ENCODE measurements at places on chromosomes 11 and 22.

DNA sequence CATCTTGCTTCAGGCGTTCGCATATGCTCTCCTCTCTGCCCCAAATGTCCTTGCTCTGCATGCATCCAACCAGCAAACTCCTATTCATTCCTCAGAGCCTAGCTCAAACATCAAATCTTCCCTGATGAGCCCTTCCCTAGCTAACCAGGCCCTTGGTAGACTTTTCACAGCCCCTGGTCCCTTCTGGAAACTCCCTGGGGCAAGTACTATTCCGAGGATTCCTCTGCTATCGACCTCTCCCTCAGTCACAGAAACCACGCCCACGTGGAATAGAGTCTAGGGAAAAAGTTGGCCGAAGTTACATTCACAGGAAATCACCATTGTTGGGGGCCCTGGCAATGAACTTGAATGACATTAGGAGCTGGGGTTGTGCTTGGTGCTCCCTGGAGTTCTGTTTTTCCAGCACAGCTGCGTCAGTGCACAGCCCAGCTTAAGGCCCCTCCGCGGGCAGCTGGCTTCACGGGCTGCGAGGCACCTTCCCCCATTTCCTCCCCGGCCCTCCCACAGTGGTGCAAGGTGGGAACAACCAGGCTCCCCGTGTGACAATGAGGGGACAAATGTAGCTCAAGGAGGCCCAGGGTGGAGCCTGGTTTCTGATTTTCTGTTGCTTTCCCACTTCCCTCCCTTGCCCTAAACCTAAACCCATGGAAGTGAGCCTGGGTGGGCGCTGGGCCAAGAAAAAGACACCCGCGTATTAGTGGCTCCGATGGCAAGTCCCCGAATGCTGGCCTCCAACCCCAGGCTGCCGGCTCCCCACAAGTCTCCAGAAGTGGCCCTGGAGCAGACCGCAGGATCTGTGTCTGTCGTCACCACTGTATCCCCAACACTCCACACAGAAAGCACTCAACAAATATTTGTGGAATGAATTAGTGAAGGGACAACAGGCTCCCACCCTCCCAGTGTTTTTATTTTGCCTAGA lies 4.3 kb upstream of the ATP5MGL start:
- no peak for DNase-seq

DNA sequence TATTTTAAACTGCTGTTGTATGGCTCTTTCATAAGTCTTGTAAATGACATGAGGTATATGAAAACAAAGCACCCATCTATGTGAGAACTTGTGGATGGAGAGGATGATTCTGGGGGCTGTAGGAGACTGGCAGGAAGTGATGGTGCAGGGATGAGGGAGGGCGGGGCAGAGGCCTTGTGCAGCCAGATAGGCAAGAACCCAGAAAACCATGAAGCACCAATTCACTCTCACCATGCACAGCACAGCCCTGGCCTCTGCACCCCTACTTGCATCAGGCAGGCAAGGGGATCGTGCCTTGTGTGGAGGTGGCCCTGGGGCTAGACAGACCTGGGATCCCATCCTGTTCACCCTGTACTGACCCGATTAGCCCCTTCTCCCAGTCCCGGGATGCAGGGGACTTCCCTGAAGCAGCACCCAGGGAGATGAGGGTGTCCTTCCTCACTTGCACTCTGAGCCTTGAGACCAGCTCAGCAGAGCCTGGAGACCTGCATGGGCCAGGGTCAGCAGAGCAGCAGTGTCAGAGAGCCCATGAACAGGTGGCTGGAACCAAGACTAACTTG lies 85.5 kb downstream of the MORC2 start:
- no peak for DNase-seq

DNA sequence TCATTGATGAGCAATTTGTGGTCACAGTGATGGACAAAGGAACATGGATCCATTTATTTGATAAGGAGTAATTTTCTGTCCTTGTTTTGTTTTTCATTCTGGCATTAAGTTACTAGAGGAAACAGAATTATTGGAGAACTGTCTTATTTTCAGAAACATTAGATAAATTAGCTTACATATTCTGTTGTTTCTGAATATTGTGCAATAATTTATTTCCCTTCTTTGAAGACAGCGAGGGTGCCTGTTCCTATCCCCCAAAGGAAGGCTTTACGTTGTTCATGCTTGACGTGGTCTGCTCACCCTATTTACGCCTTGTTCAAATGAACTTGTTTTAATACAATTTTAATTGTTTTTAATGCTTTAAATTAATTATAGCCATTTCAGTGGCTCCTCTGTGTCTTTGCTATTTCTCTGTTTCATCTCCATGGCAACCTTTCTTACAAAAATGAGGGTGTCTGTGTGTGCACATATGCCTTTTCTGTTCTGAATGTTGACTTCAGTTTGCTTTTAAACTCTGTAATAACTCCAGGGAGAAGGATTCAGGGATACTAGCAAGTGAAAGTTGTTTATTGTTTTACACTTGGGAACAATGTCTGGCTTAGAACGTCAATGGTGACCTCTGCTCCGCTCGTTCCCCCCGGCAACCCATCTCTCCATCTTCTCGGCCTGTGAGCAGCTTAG lies 138.3 kb upstream of the PLET1 start:
- DNase-seq: no peak

DNA sequence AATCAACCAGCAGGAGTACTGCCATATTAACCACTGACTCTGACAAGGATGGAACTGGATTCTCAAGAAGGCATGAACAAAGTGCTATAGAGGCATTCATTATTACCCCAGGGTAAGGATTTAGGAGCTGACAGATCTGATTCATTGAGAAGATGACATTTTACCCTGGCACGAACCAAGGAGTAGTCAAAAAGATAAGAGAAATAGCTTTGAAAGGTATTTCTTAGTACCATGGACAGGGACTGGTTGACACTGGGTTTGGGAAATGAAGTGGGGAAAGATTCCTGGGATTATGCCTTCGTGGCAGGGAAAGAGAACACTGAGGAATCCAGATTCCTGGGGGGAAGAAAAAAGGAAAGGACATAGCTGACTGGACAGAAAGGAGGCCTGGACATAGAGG lies 5.1 kb upstream of the SAAL1 start:
- DNase-seq: no peak

- DNase-seq: no peak
Observed at GRCh38 chr11:116110802-116111201, 606.6 kb upstream of the CADM1 start.

- DNase-seq: peak; percentile 37
Observed at GRCh38 chr11:43573233-43573632, 107.3 kb upstream of the HSD17B12 start.

DNA sequence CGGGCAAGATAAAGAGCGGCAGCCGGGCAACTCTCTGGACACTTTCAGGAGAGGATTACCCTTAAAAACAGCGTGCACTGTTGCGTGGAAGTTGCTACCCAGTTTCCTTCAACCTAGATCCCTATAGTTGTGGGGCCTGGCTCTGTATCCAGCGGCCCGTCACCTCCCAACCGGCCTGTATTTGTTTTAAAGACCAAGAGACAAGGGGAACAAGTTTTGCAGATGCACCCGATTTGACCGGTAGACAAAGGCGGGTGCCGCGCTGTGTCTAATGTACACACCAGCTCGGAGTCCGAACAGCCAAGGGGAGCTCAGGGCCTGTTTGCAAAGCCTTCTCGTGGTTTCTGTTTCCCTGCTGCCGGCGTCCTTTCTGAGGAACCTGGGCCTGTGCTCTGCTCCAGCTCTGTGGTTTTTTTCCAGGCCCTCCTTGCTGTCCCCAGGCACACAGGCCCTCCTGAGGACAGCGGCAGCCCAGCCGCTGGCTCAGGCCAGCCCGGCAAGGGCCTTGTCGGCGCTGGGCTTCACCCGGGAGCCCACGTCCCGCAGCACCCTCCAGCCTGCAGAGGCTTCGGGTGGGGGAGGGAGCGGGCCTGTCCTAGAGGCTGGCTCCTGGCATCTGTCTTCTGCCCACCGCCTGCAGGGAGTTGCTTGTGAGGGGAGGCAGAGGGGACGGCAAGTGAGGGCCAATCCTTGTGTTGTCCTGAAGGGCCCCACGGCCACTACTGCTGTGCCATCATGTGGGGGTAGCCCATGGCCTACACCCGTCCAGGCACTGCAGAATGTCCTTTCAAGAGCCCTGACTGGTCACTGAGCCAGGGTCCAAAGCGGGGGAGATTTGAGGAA lies 1.4 kb downstream of the TBX1 start:
- DNase-seq: no peak

GRCh38 chr11:76944225-76944624 lies 83.5 kb downstream of the ACER3 start:
- DNase-seq: no peak

DNA sequence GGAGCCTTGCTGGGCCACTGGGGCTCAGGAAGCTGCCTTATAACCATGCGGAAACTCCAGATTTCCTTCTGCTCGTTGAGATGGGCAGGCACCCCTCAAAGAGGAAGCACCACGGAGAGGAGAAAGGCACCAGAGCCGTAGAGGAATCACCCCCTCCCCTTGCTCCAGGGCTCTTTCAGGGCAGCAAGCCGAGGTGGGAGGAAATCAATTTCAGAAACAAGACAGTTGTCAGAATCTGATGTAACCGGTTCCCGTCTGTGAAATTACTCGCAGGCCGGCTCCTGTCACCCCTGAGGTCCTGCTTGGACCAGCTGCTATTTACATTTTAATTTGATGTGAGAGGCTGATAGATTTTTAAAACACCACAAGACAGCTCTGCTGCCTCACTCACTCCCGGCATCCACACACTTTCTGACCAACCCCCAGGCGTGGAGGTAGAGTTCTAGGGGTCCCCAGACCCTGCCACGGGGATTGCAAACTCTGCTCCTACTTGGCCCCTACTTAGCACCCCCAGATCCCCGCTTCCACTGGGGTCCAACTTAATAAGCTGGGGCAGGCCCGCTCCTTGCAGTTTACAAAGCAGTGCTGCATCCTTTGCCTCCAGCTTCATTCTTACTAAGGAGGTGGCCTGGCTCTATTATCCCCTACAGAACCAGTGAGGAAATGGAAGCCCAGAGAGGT lies 162.5 kb downstream of the CEP164 start:
- no peak for DNase-seq

GRCh38 chr11:70705930-70706329 lies 307.6 kb downstream of the CTTN start:
- no peak for DNase-seq

- DNase-seq: no peak
Observed at GRCh38 chr11:32847511-32847910, 17.8 kb downstream of the PRRG4 start.

GRCh38 chr11:69357458-69358397 lies 63.8 kb downstream of the MYEOV start:
- DNase-seq: no peak

DNA sequence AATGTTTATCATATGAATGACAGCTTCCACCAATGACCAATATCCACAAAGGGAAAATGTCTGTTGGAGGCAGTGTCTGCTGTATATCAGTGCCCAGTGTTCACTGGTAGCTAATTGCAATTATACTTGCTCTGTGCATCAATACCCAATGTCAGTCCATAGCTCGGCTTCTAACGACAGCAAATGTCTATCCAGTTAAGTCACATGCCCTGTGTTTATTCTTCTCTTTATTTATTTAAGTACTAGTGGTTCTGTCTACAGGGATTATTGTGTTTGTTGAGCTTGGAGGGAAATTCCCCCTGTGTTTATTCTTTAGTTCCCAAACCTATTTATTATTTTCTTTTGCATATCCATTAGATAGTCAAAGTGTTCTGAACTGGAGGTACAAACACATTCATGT lies 18.6 kb downstream of the TSKU start:
- DNase-seq: no peak

DNA sequence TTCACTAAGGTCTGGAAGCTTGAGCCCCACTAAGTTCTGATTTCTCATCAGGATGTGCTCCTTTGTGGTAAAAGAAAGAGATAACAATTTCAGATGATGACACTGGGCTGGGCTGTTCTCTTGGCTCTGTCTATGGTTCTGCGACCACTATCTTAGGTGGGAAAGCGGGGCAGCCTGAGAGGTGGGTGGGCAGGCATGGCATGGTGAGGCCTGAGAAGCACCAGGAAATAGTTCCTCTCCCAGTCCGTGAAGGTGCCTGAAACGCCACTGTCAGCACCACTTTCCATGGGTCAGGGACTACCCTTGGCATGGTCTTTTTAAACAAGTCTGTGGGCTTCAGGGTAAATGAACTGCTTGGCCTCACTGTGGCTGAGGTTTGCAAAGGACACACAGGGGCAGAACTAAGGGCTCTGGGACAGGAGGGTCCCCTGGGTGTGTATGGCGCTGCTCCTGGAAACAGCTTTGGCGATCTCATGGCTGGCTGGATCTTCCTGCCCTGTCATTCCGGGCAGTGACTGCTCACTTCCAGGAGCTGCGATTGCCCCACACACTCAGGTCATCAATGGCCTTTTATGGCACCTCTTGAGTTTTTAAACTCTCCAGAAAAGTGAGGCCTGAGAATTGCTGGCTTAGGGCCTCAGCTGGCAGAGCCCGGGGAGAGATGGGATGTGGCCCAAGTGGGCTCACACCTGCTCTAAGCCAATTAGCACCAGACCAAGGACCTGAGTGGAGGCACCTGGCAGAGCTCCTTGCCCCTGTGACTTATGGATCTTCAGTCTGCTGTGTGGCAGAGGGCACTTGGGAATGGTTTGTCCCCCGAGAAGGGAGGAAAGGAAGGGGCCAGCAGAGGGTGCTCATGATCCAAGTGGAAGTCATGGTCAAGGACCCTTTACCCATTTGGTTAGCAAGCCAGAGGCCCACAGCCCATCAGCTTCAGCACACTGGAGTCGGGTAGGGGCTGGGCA lies 55.6 kb upstream of the LYVE1 start:
- DNase-seq: no peak

- DNase-seq: no peak
Observed at GRCh38 chr11:125338886-125339811, 156.9 kb downstream of the FEZ1 start.

DNA sequence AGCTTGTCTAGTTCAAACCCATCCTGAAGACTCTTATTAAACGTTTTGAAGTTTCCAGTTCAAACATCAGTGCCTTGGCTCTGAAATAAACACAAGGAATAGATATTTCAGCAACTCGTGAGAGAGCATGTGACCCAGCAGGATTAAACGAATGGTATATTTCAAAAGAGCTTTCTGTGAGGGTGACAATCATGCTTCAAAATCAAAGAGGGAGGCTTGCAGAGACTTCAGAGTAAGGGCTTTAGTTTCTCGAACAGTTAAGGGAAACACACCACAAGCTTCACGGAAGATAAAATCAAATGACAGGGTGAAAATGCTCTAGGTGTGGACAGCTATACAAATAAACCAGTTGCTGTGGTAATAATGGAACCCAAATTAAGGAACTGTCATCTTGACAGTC lies 1.4 kb downstream of the HPS4 start:
- peak; percentile 31 for DNase-seq

- no peak for DNase-seq
Observed at GRCh38 chr11:67675058-67675747, 780 bp upstream of the ALDH3B2 start.

- no peak for DNase-seq
Observed at GRCh38 chr22:33119044-33119443, 60.9 kb upstream of the SYN3 start.

Data from activated CD4-positive, alpha-beta T cell treated with anti-CD3 and anti-CD28 coated beads, Interleukin-10, Interleukin-2, amounts not matched to agents 100 ng/mL and 50 ng/mL, durations not matched to agents 16 hours and 8 hours (primary cell).